ENCODE measurements at places on chromosomes 6 and 20.

GRCh38 chr6:107691062-107691751 is 132.9 kb downstream of the SCML4 start:
- peak; percentile 70 for DNase-seq

DNA sequence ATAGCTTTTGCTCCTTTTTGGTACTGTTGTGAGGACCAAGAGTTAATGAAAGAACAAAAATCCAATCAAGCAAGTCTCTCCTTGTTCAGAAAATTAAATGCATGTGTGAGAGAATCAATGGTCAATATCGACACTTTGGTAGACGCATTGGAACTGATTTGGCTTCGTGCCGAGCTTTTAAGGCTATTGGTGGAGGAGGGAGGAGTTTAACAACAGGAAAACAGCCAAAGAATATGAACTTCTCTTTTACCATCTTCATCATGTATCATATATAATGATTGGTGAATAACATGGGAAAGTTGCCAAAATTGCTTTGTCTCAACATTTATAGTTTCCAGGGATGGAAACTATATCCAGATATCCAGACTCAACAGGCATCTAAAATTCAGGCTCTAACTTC is 266.5 kb upstream of the CITED2 start:
- DNase-seq: no peak

GRCh38 chr6:20907486-20908071 is 373.3 kb downstream of the CDKAL1 start:
- no peak for DNase-seq

GRCh38 chr6:156395276-156395675 is 381.9 kb upstream of the ARID1B start:
- DNase-seq: no peak

GRCh38 chr20:39107741-39108140 is 145.6 kb downstream of the DHX35 start:
- DNase-seq: peak; percentile 68

- no peak for DNase-seq
Measured at GRCh38 chr6:77965449-77965848, 312.6 kb downstream of the MEI4 start.

GRCh38 chr20:40563296-40563950 is 125.6 kb downstream of the MAFB start:
- DNase-seq: peak; percentile 95

GRCh38 chr6:4901386-4902061 is 102.3 kb downstream of the RPP40 start:
- DNase-seq: no peak

- peak; percentile 78 for DNase-seq
Measured at GRCh38 chr20:10297684-10298240, 79.1 kb downstream of the SNAP25 start.

GRCh38 chr6:32401284-32401963 is 5.6 kb downstream of the BTNL2 start:
- no peak for DNase-seq

GRCh38 chr20:13690943-13691342 is 52.2 kb upstream of the TASP1 start:
- DNase-seq: no peak

DNA sequence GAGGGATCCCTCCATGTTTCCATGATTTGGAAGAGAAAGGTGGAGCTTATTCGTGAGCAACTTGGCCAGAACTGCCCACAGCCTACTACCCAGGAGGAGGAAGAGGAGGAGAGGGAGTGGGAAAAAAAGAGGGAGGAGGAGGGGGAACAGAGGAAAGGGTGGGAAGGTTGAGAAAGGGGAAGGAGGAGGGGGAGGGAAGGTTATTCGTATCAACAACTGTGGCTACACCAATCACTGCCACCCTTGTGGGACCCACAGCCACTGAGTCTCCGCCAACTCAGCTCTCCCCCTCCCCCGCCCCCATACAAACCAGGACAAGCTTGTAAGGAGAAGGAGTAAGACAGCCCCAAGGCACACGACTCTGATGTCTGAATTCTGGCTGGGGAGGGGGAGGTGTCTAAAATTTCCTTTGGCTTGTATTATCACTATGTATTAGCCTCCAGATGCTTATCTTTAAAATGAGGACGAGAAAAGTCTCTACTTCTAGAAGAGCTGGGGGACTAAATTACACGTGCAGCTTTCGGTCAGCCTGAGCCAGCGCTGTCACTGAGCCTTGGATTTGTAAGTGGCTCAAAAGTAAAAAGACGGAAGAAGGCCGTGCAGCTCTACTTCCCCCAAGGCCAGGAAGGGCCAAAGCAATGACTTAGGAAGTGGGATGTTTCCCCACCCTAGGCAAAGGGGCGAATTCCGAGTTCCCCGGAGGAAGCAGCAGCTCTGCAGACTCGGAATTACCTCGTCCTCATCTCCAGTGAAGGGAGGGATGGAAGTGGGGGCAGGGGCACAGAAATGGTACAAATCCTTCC is 1.0 kb downstream of the FKBP1A start:
- peak; percentile 89 for DNase-seq

DNA sequence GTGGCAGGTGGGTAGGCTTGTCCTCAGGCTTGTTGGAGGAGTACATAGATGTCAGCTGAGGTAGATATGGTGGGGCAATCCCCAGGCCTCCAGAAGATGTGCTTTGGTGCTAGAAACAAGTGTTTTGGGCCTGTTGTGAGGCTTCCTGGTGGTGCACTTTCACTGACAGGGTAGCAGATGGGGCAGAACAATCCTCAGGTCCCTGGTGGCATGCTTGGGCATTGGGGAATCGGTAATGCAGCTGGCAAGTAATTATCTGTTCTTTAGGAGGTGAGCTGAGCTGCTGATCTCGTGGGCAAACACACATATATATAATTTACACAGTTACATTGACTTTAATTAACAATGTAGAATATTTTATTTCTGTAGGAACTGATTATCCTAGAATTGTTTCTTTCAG is 458.7 kb downstream of the BMP2 start:
- no peak for DNase-seq

GRCh38 chr6:26336355-26337198 is 28.4 kb upstream of the BTN3A2 start:
- peak; percentile 85 for DNase-seq

DNA sequence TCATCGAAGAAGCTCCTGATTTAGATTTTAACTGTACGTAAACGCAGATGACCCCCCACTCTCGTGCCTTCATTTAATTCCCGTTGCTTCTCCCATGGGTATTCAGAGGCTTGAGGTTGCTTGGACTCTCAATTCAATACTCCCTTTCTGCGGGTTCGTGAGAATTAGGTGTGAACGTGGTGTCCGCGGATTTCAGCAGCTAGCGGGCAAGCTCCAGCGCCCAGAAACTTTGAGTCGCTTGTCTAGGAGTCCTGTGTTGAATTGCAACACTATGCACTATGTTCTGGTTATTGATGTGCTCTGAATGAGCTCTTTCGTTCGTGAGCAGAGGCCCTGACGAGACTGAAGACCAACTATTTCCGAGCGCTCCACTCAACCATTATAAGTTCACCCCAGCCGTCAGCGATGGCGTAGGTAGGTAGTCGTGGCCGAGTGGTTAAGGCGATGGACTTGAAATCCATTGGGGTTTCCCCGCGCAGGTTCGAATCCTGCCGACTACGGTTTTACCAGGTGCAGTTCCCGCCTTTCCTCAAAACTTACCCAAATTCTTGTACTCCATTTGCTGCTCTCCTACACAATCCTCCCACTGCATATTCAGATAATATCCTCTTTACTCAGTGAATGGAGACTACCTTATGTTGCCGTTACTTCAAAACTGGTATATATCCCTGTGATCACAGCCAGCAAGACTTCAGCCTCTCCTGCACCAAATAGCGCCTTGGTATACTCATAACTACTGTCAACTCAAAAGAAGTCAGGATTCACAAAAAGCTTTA is 72.6 kb upstream of the ZNF184 start:
- peak; percentile 69 for DNase-seq

GRCh38 chr6:1328129-1328800 is 16.4 kb downstream of the FOXQ1 start:
- no peak for DNase-seq

DNA sequence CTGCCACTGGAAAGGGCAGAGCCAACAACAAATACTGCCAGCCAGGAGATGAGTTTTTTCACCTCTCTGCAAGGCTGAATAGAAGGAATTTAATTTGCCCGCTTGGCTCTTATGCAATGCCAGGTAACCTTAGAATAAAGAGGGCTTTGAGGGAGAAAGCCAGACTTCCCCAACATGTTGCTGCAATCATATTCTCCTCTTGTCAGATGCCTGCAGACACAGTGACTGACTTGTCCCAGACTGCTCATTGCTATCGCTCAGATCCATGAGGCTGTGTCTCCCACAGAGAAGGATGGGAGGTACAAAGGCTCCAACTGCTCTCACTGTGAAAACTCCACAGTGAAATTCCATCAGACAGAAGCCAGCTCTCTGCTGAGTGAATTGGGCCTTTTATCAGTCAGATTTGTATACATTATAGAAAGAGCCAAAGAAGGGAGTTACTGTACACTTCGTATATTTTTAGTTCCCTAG is 517.0 kb upstream of the ID4 start:
- DNase-seq: peak; percentile 7

DNA sequence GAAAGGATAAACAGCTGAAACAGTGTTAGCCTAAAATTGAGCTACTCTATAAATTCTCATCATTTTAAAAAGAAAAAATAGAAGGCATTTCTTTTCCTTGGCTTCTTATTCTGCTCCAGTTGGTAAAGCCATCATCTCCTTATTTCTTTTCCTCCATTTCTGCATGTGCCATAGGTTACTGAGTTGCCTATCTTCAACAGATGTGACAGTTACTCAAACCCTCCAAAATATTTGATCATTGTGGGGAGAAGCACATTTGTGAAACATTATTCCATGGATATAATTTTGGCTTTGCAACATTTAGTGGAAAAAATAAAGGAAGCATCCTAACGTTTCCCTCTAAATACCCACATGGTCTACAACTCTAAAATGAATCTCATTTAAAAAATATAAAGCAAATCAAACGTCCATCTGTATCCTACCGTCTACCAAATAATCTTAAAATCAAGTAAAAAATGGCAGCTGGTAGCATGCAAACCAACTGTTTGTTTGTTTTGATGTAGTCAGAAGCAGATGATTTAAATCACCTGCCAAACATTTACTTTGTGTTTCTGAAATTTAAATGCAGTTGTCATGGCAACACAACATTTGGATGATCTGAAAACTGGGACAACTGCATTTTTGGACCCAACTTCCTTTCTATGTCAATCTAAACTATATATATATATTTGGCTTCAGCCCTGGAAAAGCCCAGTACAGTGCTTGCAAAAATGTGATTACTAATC is 16.8 kb upstream of the SNX9 start:
- DNase-seq: no peak

- DNase-seq: no peak
Measured at GRCh38 chr6:108888745-108889144, 40.5 kb downstream of the ARMC2 start.

DNA sequence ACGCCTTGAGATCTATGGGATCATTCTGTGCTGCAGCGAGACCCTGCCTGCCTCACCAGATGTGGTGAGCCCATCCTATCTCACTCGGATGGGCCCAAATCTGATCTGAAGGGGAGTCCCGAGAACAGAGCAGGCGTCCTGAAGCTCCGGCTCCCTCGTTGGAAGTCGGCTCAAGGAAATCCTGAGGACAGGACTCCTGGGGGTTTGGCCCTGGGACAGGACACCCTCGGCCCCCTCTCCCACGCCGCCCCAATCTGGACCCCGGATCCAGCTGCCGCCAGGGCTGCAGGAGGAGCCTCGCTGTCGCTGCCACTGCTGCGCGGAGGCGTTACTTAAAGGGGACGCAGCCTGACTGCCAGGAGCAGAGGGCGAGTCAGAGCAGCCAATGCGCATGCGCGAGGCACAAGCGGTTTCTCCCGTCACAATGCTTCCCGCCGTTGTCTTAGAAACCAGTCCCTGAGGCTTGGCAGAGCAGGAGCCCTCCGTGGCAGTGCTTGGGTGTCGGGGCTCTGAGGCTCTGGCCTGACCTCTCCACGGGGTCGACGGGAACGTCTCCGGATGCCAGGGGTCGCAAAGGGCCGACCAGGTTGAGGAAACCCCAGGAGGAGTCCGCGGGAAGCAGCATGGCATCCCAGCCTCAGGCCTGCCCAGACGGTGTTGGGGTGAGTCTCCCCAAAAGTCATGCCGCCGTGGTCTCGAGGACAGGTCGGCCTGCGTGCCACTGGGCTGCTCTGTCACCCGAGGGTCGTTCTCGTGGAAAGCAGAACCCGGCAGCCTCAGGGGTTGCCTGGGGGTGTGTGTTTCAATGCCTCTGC is 1567.8 kb upstream of the DEFB115 start:
- DNase-seq: peak; percentile 75

GRCh38 chr6:20757761-20758160 is 223.5 kb downstream of the CDKAL1 start:
- peak; percentile 15 for DNase-seq

DNA sequence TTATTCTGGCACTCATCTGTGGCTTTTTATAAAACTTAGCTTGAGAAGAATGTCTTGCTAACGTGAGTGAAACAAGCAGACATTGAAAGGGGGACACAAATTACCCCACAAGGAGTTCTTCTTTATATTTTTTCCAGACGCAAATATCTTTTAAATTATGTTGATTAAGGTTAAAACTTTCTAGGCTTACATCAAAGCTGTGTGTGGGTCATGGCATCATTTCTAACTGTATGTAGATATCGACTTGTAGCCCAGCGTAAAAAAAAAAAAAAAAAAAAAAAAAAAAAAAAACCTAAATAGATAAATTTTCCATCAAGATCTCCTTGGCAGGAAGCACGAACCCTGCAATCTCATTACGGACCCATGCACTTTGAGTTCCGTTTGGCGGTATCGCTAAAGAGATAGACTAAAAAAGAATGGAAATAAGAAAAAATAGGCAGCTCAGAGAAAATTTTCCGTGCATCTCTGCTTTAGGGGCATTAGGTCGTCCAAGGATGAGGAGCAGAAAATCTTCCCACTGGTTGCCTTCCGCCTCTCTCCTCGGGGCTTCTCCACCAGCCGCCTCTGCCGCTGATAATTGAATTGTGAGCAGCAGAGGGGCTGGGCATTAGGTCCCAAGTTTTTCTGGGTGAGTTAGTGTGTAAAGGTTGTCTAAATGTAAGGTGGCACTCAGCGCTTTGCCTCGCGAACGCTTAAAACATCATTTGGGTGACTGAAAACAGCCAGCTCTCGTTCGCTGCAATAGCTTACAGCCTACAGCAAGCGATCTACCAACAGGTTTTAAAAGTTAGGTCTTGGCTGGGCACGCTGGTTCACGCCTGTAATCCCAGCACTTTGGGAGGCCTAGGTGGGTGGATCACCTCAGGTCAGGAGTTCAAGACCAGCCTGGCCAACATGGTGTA is 194.0 kb downstream of the TRIM27 start:
- no peak for DNase-seq

DNA sequence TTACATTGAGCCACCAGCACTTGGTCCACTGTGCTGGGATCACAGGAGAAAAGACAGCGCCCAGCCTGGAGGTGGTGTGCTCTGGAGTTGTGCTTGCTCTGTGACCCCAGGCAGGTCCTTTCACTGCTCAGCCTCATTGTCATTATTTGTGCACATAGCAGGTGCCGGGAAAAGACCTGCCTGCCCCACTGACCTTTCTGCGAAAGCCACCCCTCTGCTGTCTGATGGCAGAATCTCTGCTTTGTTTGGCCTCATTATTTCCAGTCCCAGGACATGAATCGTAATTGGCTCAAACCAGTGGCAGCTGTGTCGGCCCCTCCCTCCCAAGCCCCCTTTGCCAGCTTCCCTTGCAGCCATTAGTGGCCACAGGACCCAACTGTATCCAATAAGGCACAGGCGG is 185.2 kb upstream of the UST start:
- DNase-seq: no peak

- DNase-seq: peak; percentile 91
Measured at GRCh38 chr20:44582311-44583025, at the start of gene PKIG. Gene PKIG (plus strand): TSS chr20:44582579. CDS start chr20:44614557, 31,978 bp downstream.
